ENCODE measurements at places on chromosomes 1 and 21. TPM values are rescaled to one million over a fixed set of nuclear protein-coding genes. Genes with fewer than 3 reads are reported as not detected.

SPRR2A gene
- not detected for total RNA-seq

HEYL gene
- not detected for total RNA-seq

PRDM16 gene
- total RNA-seq: 2.3 TPM

MRAP gene
- total RNA-seq: not detected

PEX10 gene
- total RNA-seq: 9.2 TPM

NES gene
- total RNA-seq: not detected

SYF2 gene
- total RNA-seq: 53.0 TPM

KRTAP7-1 gene
- not detected for total RNA-seq

SLC5A9 gene
- not detected for total RNA-seq

VWA1 gene
- 0.12 TPM for total RNA-seq

ZNF697 gene
- total RNA-seq: 0.10 TPM

OR2L3 gene
- not detected for total RNA-seq

FMO2 gene
- not detected for total RNA-seq

HMGCS2 gene
- total RNA-seq: not detected

HRNR gene
- not detected for total RNA-seq

ATP1A2 gene
- total RNA-seq: not detected

FMO5 gene
- 0.48 TPM for total RNA-seq

EFNA4 gene
- 8.3 TPM for total RNA-seq

XCL1 gene
- total RNA-seq: not detected

MROH9 gene
- total RNA-seq: not detected

DCST1 gene
- total RNA-seq: not detected

ST6GALNAC5 gene
- not detected for total RNA-seq

AKR7A2 gene
- 45.4 TPM for total RNA-seq

SLAMF8 gene
- total RNA-seq: 0.47 TPM

ERICH3 gene
- total RNA-seq: not detected

GALNT2 gene
- 22.7 TPM for total RNA-seq

OR2L13 gene
- not detected for total RNA-seq

CYP4A11 gene
- total RNA-seq: not detected

XKR8 gene
- total RNA-seq: 7.8 TPM

NUDT17 gene
- 2.7 TPM for total RNA-seq

SPRR3 gene
- total RNA-seq: not detected

TNFRSF8 gene
- 6.5 TPM for total RNA-seq

PLEKHN1 gene
- total RNA-seq: 3.2 TPM

CROCC gene
- 37.3 TPM for total RNA-seq

HES3 gene
- not detected for total RNA-seq

AMY2A gene
- not detected for total RNA-seq
